B cell (primary cell): ENCODE measurements at places on chromosomes 13 and 19. TPM values are rescaled to one million over a fixed set of nuclear protein-coding genes. Genes with fewer than 3 reads are reported as not detected.

DNA sequence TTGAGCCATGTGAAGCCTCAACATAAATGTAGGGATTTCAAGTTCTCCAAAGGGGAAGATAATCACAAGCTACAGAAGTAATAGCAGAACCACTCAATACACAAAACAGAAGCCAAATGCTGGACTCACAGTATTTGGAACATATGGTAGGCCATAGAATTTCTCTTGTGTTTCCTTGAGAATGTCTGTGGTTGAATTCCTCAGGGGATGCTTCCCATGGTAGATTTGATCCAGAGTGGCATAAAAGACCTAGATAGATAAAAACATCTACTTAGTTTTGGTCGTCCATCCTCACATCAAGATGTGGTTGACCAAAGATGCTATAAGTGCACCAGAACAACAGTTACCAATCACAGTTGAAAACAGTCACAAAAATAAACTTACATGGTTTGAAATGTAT, 83.4 kb downstream of the MIPEP start:
- H3K27me3 ChIP-seq = peaks cover 2% of the 10 kb centered on the region
- no peak for DNase-seq
- H3K4me3 ChIP-seq = no peak overlapping the region

DNA sequence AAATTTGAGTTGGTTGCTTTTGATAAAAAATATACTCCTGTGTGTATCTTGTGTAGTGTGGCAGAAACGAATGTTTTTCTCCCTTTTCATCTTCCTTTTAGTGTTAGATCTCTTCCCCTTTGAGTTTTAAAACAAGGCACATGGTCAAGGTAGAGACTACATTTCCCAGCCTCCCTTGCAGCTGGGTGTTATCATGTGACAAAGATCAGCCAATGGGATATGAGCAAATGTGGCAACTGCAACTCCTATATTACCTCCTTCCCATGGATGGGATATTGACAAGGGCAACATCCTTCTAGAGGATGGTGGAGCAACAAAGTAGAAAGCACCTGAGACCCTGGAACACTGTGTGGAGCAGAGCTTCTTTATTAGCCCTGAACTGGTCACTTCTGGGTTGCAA, 42.4 kb downstream of the ADGRE3 start:
- H3K4me1 ChIP-seq = peaks cover 9% of the 10 kb centered on the region
- DNase-seq = peak; percentile 67
- H3K27me3 ChIP-seq = no peaks in the 10 kb centered on the region
- no peak overlapping the region for H3K27ac ChIP-seq

GRCh38 chr19:48859711-48860572, 8.5 kb downstream of the PLEKHA4 start:
- H3K4me3 ChIP-seq = peak overlapping the region; percentile 33
- H3K4me1 ChIP-seq = peaks cover 14% of the 10 kb centered on the region
- H3K27ac ChIP-seq = peak overlapping the region; percentile 59
- H3K27me3 ChIP-seq = no peaks in the 10 kb centered on the region
- no peaks in the 10 kb centered on the region for H3K36me3 ChIP-seq

GRCh38 chr19:45527731-45528130, 20.5 kb downstream of the VASP start:
- peaks cover 40% of the 10 kb centered on the region for H3K36me3 ChIP-seq
- H3K4me1 ChIP-seq = peaks cover 27% of the 10 kb centered on the region
- H3K27ac ChIP-seq = no peak overlapping the region

DNA sequence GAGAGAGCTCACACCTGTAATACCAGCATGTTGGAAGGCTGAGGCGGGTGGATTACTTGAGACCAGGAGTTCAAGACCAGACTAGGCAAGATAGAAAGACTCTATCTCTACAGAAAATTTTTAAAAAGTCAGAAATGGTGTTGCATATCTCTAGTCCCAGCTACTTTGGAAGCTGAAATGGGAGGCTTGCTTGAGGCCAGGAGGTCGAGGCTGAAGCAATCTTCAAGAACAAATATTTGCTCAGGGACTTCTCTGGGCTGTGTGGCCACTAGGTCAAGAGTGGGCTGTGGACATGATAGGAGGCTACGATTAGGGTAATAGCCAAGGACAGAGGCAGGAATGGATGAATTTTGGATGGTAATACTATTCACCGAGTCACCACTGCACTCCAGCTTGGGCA, 135.8 kb upstream of the PEG3 start:
- no peaks in the 10 kb centered on the region for H3K36me3 ChIP-seq
- H3K4me1 ChIP-seq = no peaks in the 10 kb centered on the region
- DNase-seq = no peak
- H3K4me3 ChIP-seq = no peak overlapping the region

Gene ZNF611
- total RNA-seq = 51.5 and 57.9 TPM in 2 replicates

DNA sequence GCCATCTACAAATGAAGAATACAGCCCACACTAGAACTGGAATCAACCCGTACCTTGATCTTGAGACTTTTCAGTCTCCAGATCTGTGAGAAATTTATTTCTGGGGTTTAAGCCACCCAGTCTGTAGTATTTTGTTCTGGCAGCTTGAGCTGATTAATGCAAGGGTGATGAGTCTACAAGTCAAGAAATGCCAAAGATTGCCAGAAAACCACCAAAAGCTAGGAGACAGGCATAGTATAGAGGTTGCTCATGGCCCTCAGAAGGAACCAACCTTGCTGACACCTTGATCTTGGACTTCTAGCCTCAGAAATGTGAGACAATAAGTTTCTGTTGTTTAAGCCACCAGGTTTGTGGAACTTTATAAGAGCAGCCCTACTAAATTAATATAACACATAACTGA, 428.2 kb upstream of the KLF12 start:
- H3K36me3 ChIP-seq = no peaks in the 10 kb centered on the region
- peaks cover 5% of the 10 kb centered on the region for H3K4me1 ChIP-seq
- H3K27me3 ChIP-seq = no peaks in the 10 kb centered on the region
- no peak overlapping the region for H3K4me3 ChIP-seq

Gene F10
- not detected in 2 replicates for total RNA-seq

DNA sequence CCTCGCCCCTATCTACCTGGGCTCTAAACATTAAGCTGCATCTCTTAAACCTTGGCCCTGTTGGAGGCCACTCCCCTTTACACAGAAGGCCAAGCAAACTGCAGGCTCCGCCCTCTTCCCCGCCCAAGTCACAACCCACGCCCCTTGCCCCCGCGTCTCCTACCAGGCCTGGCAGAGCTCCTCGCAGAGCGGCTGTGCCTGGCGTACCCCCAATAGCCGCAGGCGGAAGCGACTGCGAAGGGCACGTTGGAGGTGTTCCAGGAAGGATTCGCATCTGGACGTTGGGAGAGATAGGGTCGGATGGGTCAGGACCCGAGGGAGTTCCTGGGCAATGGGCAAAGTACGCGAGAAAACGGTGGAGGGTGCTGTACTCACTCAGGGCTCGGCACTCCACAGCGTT, 5.9 kb downstream of the RTBDN start:
- peaks cover 72% of the 10 kb centered on the region for H3K27me3 ChIP-seq
- no peaks in the 10 kb centered on the region for H3K36me3 ChIP-seq
- peaks cover 36% of the 10 kb centered on the region for H3K4me1 ChIP-seq
- no peak overlapping the region for H3K27ac ChIP-seq

- no peaks in the 10 kb centered on the region for H3K4me1 ChIP-seq
- H3K27me3 ChIP-seq = no peaks in the 10 kb centered on the region
- H3K36me3 ChIP-seq = no peaks in the 10 kb centered on the region
- DNase-seq = no peak
- H3K27ac ChIP-seq = no peak overlapping the region
These were observed 140.2 kb downstream of the ZNF536 start for GRCh38 chr19:30512176-30513081.
